ENCODE measurements at places on chromosomes 6 and 20.
A peak's percentile ranks its signal among the peaks of the same experiment; 100 is the strongest.

- no peak for DNase-seq
Observed at GRCh38 chr20:63314015-63314471, 21.1 kb downstream of the COL20A1 start.

DNA sequence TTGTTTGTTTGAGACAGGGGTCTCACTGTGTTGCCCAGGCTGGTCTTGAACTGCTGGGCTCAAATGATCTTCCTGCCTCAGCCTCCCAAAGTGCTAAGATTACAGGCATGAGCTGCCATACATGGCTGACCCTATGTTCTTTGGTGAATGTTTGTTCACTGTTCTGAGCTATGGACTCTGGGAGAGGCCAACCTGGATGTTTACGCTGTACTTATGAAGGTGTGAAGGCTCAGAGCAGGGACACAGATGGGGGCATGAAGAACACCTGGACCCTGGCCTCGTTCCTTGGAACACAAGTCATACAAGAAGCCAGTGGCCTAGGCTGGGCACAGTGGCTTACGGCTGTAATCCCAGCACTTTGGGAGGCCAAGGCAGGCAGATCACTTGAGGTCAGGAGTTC lies 21.1 kb upstream of the CD24 start:
- no peak for DNase-seq

- DNase-seq, result no peak
Observed at GRCh38 chr6:127247114-127248096, 19.3 kb upstream of the RNF146 start.

DNA sequence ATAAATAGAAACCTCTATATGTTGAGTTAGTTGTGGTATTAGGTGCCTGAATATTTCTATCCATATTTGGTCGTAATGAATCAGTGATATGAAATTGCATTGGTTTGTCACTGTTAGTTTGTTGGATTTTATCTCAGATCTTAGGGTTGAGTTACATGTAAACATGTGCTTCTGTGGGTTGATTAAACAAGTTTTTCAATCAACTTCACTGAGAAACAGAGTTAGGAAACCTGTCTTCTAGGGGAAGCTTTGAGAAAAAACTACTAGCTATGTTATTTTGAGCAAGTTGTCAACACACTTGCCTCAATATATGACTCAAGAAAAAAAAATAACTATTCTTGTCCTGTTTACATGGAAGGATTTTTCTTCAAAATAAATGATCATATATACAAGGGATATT lies 14.8 kb upstream of the ADGB start:
- DNase-seq, result no peak

GRCh38 chr6:157756708-157757429 lies 66.2 kb upstream of the SNX9 start:
- DNase-seq, result peak; percentile 91

GRCh38 chr6:166751051-166751595 lies 124.1 kb upstream of the RPS6KA2 start:
- no peak for DNase-seq

GRCh38 chr20:35111141-35111888 lies 18.7 kb upstream of the TRPC4AP start:
- no peak for DNase-seq

DNA sequence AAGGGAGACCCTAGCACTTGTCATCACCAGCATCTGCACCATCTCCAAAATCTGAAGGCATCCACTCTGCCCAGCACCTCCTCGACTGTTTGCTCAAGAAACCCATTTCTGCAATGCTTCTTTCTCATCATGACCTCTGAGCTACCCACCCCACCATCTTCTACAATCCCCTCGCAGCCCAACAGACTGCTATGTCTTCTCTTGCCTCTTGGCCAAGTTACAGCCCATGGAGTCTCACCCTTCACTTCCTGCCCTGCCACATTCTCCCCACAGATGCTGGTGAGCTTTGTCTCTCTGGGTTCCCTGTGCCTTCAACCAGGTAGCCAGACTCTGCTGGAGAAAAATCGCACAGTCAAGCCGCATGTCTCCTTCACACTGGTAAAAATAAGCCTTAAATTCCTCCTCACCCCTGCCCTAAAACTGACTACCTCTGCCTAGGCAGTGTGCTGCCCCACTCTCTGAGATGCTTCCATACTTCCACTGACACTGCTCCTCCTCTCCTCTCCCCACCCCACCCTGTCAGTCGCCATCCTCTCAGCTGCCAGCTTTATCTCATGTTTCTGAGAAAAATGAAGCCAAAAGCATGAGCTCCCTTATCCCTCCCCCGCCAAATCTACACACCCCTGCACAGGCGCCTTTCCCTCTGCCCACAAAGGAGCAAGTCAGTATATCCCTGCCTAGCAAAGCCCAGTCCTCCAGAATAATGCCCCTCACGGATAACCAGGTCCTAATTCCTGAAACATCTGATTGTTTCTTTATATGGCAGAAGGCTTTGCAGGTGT lies 2.3 kb upstream of the TXNDC5 start:
- no peak for DNase-seq

- no peak for DNase-seq
Observed at GRCh38 chr6:144027932-144028587, 20.0 kb upstream of the PLAGL1 start.

GRCh38 chr20:23357767-23358562 lies 4.0 kb upstream of the GZF1 start:
- DNase-seq, result peak; percentile 100

GRCh38 chr6:68158256-68158655 lies 476.8 kb upstream of the ADGRB3 start:
- no peak for DNase-seq

All from activated CD4-positive, alpha-beta T cell treated with anti-CD3 and anti-CD28 coated beads, Interleukin-2, amount 50 U/mL, for 48 hours (primary cell).